Psoas muscle (tissue), 8 donors: ENCODE measurements at places on chromosomes 2 and 18. TPM values are rescaled to one million over a fixed set of nuclear protein-coding genes. Genes with fewer than 3 reads are reported as not detected.

- no peak overlapping the region for H3K27ac ChIP-seq
- H3K36me3 ChIP-seq, result no peaks in the 10 kb centered on the region
- H3K4me3 ChIP-seq, result no peak overlapping the region
- H3K4me1 ChIP-seq, result no peaks in the 10 kb centered on the region
Measured at GRCh38 chr2:60361498-60361897, 192.0 kb downstream of the BCL11A start.

- peaks cover 2% of the 10 kb centered on the region for H3K27me3 ChIP-seq
- no peaks in the 10 kb centered on the region for H3K4me1 ChIP-seq
- no peaks in the 10 kb centered on the region for H3K36me3 ChIP-seq
- DNase-seq, result peak; percentile 64
- H3K4me3 ChIP-seq, result no peak overlapping the region
- H3K27ac ChIP-seq, result no peak overlapping the region
Measured at GRCh38 chr2:205776139-205776538, 93.8 kb downstream of the NRP2 start.

GRCh38 chr18:68429111-68429510 lies 285.8 kb downstream of the TMX3 start:
- H3K4me1 ChIP-seq, result no peaks in the 10 kb centered on the region
- H3K27me3 ChIP-seq, result no peaks in the 10 kb centered on the region
- no peak overlapping the region for H3K27ac ChIP-seq
- no peak for DNase-seq

The METTL4 gene
- total RNA-seq, result 3.7 TPM

- H3K4me3 ChIP-seq, result peak overlapping the region; percentile 1
- H3K27ac ChIP-seq, result peak overlapping the region; percentile 48
- peaks cover 57% of the 10 kb centered on the region for H3K4me1 ChIP-seq
Measured at GRCh38 chr18:35024965-35025364, 16.2 kb upstream of the MAPRE2 start.

DNA sequence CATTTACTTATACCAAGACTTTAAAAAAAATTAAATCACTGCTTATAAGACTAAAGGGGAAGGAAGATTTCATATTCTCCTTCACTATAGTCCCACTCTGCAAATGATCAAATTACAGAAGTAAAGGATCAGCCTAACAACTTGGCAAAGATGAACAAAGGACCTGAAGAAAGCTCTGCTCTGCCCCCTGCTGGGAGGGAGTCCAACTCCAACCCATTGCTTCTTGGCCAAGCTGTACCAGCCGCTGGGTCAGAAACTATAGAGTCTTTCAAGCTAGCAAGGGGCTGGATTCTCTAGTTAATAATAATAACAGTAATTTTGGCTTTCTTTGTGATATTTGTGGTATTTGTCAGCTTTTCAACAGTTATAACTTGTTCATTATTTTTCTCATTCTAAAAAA lies 927.0 kb upstream of the CRIM1 start:
- H3K27me3 ChIP-seq, result no peaks in the 10 kb centered on the region
- H3K4me1 ChIP-seq, result no peaks in the 10 kb centered on the region
- no peak overlapping the region for H3K27ac ChIP-seq
- DNase-seq, result no peak
- no peak overlapping the region for H3K4me3 ChIP-seq
